Uterine smooth muscle cell (primary cell): ENCODE measurements at places on chromosomes 7 and 10. TPM values are rescaled to one million over a fixed set of nuclear protein-coding genes. Genes with fewer than 3 reads are reported as not detected.

Gene SDK1
- 10.1 and 11.6 TPM in 2 replicates for total RNA-seq

Gene ZNF316
- total RNA-seq, result 19.5 and 21.4 TPM in 2 replicates

Gene PRKAR2B
- total RNA-seq, result 15.6 and 23.4 TPM in 2 replicates

Gene SFMBT2
- 3.5 and 4.1 TPM in 2 replicates for total RNA-seq

Gene TMEM178B
- under 0.01 TPM in 1 of 2 replicates, not detected in the other for total RNA-seq

Gene CALY
- total RNA-seq, result 0.25 TPM in 1 of 2 replicates, not detected in the other

Gene MRLN
- total RNA-seq, result not detected in 2 replicates

Gene SPDYE9
- total RNA-seq, result not detected in 2 replicates

Gene GSTK1
- total RNA-seq, result 55.4 and 84.5 TPM in 2 replicates

Gene CALML3
- total RNA-seq, result not detected in 2 replicates

Gene CUEDC2
- total RNA-seq, result 39.0 and 63.5 TPM in 2 replicates

Gene ZPBP
- total RNA-seq, result not detected in 2 replicates

Gene LLCFC1
- total RNA-seq, result not detected in 2 replicates

Gene NKX2-3
- not detected in 2 replicates for total RNA-seq

Gene FAM25A
- not detected in 2 replicates for total RNA-seq

Gene ZSCAN25
- total RNA-seq, result 11.5 and 12.5 TPM in 2 replicates

Gene ITGB8
- total RNA-seq, result 3.7 and 3.8 TPM in 2 replicates

Gene ZWINT
- 25.2 and 85.9 TPM in 2 replicates for total RNA-seq

Gene FANK1
- total RNA-seq, result 2.2 and 3.7 TPM in 2 replicates

Gene CACNB2
- 0.33 and 0.75 TPM in 2 replicates for total RNA-seq

Gene LEP
- total RNA-seq, result 0.12 TPM in 1 of 2 replicates, not detected in the other

Gene RHOBTB1
- 8.7 and 16.4 TPM in 2 replicates for total RNA-seq

Gene FGFBP3
- total RNA-seq, result 0.66 and 0.75 TPM in 2 replicates

Gene SLC16A12
- total RNA-seq, result under 0.01 TPM in 1 of 2 replicates, not detected in the other

Gene COL1A2
- total RNA-seq, result 1,878 and 5,796 TPM in 2 replicates

Gene UPK3B
- total RNA-seq, result not detected in 2 replicates

Gene UFSP1
- 7.2 and 9.9 TPM in 2 replicates for total RNA-seq

Gene ACBD7
- total RNA-seq, result 2.9 and 4.5 TPM in 2 replicates

Gene CTBP2
- 84.7 and 101 TPM in 2 replicates for total RNA-seq

Gene STEAP2
- total RNA-seq, result 16.8 and 19.0 TPM in 2 replicates

Gene SPDYE2
- total RNA-seq, result not detected in 2 replicates

Gene PIP
- total RNA-seq, result not detected in 2 replicates

Gene C10orf67
- 0.11 and 0.12 TPM in 2 replicates for total RNA-seq

Gene CELF2
- 5.4 and 11.5 TPM in 2 replicates for total RNA-seq

Gene EBLN1
- total RNA-seq, result not detected in 2 replicates

Gene ZNF503
- total RNA-seq, result 5.8 and 6.6 TPM in 2 replicates

Gene PDE1C
- total RNA-seq, result 0.12 and 0.33 TPM in 2 replicates

Gene ADIRF
- 36.3 and 73.0 TPM in 2 replicates for total RNA-seq
